ENCODE measurements at places on chromosomes 2 and 18. TPM values are rescaled to one million over a fixed set of nuclear protein-coding genes. Genes with fewer than 3 reads are reported as not detected.
A peak's percentile ranks its signal among the peaks of the same experiment; 100 is the strongest.

Gene DSG4
- not detected for total RNA-seq

Gene ERLEC1
- 103 TPM for total RNA-seq

Gene DUSP11
- total RNA-seq: 49.3 TPM

DNA sequence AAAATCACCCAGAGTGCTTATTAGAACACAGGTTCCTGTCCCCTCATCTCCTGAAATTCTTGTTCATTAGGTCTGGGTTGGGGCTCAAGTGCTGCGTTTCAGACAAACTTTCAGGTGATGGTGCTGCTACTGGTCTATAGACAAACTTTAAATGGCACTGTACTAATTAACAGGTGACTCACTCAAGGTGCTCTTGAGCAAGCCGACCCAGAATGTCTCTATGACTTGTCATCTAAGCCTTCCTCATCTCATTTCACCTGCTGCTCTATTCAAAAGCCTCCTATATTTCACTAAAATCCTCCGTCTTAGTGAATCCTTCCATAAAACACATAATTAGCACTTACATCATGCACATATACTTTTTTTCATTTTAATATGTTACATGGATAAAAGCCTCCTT lies 29.9 kb upstream of the STK39 start:
- no peak for DNase-seq

Gene SPEG
- total RNA-seq: 32.7 TPM

DNA sequence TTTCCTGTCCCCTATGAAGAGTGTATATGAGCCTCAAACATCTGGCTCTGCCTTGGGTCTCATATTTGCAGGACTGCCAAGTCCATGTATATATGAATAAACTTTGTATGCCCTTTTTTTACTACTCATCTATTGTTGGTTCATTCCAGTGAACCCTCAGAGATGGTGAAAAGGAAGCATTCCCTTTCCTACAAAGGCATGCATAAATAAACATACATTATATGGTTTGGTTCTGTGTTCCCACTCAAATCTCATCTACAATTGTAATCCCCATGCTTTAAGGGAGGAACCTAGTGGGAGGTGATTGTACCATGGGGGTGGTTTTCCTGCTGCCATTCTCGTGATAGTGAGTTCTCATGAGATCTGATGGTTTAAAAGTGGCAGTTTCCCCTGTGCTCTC lies 534.2 kb downstream of the SPAG16 start:
- DNase-seq: no peak

DNA sequence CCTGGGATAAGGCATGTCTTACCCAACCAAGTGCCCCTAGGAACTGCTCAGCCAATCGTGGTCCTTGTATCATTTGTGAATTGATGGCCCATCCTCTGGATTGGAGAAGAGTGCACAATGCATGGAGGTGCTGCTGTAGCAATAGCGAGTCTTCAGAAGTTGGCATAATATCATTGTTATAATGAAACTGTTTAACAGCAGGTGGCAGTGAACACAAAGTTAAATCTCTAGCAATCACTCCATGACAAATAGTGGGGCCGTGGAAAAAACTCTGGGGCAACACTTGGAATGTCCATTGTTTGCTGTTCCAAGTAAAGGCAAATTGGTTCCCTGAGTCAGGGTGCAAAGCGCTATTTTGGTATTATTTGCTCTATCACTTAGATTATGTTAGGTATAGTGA lies 11.4 kb downstream of the REG1A start:
- DNase-seq: no peak

GRCh38 chr2:86416146-86416545 lies 25.0 kb upstream of the KDM3A start:
- DNase-seq: no peak

GRCh38 chr18:11495441-11495840 lies 114.0 kb upstream of the SLC35G4 start:
- peak; percentile 83 for DNase-seq

Gene ACMSD
- total RNA-seq: not detected

GRCh38 chr2:157414050-157414449 lies 29.8 kb downstream of the CYTIP start:
- no peak for DNase-seq

- no peak for DNase-seq
These were observed 186.3 kb downstream of the HAUS1 start for GRCh38 chr18:46290440-46291020.

- no peak for DNase-seq
These were observed 130.3 kb upstream of the FAM98A start for GRCh38 chr2:33729353-33729752.

DNA sequence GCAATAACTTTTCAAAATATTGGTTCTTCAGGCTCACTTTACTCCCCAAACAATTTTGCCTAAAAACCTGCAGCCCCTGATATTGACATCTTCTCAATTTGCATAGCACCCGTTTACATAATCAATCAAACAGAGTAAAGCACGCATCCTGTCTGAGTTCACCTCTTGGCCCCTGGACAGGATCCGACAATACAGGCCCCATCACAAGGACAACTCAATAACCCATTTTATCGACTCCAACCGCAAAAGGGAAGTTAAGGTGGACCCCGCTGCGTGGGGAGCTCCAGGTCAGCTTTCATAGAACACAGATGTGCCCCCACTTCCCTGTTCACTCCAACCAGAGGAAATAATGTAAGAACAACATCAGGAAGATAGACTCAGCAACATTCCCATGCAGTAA lies 44.7 kb downstream of the TTC32 start:
- no peak for DNase-seq

DNA sequence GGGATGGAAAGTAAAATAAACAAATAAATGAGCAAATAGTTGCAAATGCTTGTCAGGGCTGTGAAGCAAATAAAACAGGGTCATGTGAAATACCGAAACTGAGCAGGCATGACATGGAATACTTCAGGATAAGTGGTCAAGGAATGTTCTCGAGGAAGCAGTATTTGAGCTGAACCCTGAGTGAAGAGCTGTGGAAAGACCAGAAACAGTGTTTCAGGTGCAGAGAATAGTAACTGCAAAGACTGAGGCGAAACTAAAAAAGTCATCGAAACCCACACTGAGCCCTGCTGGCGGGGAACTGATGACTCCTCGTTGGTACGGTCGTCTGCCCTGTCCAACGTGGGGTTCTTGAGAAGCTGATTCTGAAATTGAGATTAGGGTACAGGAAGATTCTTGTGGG lies 27.2 kb upstream of the MYCN start:
- no peak for DNase-seq

Gene ALPG
- not detected for total RNA-seq

Gene NT5C1B
- not detected for total RNA-seq

- no peak for DNase-seq
These were observed 127.1 kb upstream of the CNGA3 start for GRCh38 chr2:98219152-98219551.

DNA sequence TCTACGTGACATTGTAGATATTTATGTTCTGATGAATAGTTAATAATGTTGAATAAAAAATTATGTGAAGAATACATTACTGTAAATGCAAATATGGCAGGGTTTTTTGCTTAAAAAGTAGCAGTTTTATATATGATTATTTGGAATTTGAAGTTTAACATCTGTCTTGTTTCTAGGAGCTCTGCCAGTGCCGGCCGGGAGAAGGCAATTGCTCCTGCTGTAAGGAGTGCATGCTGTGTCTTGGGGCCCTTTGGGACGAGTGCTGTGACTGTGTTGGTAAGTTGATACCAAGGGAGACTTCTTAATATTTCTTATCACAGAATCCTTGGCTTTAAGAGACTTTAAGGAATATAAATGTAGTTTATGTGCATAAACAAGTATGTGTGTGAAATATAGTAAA lies 25.2 kb downstream of the TWSG1 start:
- DNase-seq: no peak

Gene SEMA4C
- 41.0 TPM for total RNA-seq

GRCh38 chr2:239608723-239609122 lies 207.9 kb upstream of the HDAC4 start:
- no peak for DNase-seq

DNA sequence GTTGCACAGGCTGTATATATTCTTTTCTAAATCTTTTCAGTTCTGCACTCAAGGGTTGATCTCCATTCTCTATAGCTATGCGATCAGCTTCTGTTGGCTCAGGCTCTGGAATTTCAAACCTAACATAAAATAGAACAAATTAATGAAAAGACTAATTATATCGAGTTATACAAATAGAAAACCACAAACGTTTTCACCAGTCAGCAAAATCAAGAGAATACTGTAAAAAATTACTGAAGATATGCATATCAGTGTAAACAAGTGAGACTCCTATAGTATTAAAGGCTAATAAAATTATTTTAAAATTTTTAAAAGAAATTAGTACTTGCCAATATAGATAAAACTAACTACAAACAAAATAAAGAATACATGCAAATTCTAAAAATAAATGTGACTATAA lies 107.0 kb downstream of the SOS1 start:
- DNase-seq: no peak

DNA sequence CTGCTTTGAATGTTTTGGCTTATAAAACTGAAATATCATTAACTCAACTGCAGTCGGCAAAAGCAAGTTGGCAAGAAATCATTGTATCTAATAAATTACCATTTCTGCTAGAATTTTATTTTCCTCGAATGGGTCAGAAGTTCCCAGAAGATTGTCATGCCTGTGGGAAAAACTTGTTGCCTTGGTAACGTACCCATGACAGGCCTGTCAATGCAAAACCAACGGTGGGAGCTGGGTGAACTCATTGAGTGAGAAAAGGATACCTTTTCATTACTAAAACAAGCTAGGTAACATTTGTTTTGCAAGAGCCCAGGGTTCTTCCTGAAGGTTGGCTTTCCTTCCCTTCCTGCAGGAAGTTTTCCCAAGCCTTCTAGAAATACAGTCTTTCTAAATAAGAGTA lies 9.5 kb downstream of the PLB1 start:
- DNase-seq: no peak

DNA sequence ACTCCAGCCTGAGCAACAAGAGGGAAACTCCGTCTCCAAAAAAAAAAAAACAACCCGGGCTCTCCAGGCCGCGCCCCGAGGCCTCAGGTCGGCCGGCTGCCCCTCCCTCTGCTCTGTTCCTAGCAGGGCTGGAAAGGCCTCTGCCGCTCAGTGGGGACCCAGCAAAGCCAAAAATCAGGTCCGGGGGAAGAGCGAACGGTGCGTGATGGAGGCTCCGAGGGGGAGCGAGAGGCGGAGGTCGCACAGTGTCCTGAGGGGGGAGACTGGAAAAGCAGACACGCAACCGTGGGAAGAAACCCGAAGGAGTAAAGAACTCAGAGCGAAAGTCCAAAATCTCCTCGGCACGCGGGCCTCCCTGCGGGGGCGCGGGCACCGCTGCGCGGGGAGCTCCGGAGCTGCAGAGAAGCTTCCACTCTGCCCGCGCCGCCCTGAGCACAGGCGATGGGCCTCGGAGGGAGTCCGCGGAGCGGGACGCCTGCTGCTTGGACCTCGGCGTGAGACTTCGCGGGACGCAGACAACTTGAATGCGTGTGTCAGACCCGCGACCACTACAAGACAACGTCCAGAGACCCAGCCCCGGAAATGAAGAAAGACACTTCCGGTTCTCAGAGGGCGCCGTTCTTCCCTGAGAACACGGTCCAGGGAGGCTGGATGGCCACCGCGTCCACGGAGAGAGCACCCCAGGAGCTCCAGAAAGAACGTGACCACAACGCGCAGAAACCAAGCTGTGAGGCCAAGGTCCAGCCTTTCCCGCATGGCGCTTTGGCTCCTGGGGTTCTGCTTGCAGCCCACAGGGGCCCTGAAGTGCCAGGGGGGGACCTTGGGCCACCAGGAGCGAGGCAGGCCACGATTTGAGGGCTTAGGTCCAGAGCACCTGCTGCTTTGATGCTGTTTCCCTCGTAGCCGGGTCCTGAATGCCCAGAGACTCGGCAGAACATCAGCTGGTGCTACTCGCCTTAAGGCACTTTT lies 219.8 kb downstream of the DPP10 start:
- DNase-seq: peak; percentile 9

DNA sequence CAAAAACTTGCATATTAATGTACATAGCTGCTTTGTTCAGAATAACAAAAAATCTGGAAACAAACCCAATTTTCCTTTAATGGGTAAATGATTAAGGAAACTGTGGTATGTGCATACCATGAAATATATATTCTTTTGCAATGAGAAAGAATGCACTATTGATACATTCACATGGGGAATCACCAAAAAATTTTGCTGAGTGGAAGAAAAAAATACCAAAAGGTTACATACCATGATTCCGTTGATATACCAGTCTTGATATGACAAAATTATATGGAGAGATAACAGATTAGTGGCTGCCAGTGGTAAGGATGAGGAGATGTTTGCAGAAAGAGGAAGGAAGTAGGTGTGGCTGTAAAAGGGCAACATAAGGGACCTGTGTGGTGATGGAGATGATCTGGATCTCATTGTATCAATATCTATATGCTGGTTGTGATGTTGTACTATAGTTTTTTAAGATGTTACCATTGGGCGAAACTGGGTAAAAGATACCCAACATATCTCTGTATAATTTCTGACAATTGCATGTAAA lies 54.6 kb upstream of the BCL2L11 start:
- no peak for DNase-seq
